ENCODE measurements at places on chromosomes 6 and 20.

GRCh38 chr6:56890683-56891429, 64.1 kb upstream of the BEND6 start:
- no peak for DNase-seq

- DNase-seq = no peak
These were observed 10.3 kb downstream of the SERPINB1 start for GRCh38 chr6:2831392-2831791.

GRCh38 chr6:35468980-35469750, 964 bp downstream of the RPL10A start:
- no peak for DNase-seq

GRCh38 chr6:162055365-162055764, 672.2 kb downstream of the PRKN start:
- DNase-seq = no peak

- DNase-seq = no peak
These were observed 102.1 kb downstream of the FLRT3 start for GRCh38 chr20:14235355-14235754.

GRCh38 chr6:44045672-44046015, 81.6 kb downstream of the MRPL14 start:
- no peak for DNase-seq

GRCh38 chr20:61159957-61160686, 91.9 kb upstream of the CDH4 start:
- DNase-seq = no peak

- DNase-seq = no peak
These were observed 9.0 kb upstream of the SERPINB1 start for GRCh38 chr6:2850538-2851113.

DNA sequence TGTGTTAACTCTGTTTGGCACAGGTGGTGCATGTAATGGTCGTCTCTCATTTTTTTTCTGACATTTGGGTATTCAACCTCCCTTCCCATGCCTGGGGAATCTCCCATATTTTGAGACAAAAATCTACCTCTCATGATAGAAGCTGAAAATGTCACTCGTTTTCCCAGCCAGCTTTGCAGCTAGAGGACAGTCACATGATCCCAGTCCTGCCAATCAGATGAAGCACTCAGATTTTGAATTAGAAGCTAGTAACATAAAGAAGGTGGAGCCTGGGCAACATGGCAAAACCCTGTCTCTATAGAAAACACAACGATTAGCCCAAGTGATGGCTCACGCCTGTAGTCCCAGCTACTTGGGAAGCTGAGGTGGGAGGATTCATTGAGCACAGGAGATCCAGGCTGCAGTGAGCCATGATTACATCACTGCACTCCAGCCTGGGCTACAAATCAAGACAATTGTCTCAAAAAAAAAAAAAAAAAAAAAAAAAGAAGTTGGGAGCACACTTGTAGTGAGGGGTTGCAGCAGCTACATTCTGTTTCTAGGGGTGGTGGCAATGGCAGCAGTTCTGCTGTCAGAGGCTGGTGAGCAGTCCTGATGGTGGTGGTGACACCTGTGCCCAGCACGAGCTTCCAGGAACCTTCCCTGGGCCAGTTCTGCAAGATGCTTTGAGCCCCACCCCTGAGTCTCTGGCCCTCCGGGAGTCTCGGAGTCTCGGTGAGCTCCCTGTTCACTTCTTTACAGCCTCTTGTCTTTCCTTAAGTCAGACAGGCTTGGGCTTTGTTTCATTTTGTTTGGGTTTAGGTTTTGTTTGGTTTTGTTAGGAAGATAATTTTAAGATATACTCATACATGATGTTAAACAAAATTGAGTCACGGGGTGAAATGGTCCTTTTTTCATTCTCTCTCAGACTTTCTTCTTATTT, 94.1 kb upstream of the KCNG1 start:
- no peak for DNase-seq

- no peak for DNase-seq
These were observed at the start of gene MYLK2 for GRCh38 chr20:31819083-31819784. Gene MYLK2, plus strand, starts transcription at chr20:31819356. Its CDS starts 225 bp downstream, at chr20:31819581.
